ENCODE measurements at places on chromosomes 1 and 21. TPM values are rescaled to one million over a fixed set of nuclear protein-coding genes. Genes with fewer than 3 reads are reported as not detected.

DNA sequence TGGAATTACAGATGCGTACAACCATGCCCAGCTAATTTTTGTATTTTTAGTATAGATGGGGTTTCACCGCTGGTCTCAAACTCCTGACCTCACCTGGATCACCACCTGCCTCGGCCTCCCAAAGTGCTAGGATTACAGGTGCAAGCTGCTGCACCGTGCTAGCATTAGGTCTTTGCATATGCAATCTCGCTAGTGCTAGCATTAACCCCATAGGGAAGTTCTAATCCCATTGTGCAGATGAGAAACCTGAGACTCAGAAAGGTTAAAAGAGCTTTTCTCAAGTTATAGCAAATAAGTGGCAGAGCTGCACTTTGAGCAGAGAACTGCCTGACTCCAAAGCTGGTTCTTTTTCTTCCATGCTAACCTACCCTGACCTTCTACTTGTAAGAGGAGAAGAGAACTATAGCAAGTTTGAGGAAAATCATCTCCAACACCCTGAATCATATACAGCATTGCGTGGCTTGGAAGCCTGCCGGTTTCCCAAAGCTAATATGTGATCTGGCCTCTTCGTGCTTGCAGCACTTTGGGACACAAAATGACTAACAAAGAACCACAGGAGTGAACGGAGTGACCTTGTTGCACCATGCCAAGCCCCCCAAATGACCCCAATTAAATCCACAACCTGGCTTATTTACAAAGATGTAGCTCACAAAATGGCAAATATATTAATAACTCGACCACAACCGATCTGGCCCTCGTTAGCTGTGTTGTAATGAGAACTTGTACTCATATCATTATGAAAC, 185.1 kb downstream of the TM2D1 start:
- DNase-seq, result no peak

NBPF10 gene
- total RNA-seq, result 2.9 TPM

GRCh38 chr1:29555043-29555620, 318.8 kb downstream of the PTPRU start:
- no peak for DNase-seq

DNA sequence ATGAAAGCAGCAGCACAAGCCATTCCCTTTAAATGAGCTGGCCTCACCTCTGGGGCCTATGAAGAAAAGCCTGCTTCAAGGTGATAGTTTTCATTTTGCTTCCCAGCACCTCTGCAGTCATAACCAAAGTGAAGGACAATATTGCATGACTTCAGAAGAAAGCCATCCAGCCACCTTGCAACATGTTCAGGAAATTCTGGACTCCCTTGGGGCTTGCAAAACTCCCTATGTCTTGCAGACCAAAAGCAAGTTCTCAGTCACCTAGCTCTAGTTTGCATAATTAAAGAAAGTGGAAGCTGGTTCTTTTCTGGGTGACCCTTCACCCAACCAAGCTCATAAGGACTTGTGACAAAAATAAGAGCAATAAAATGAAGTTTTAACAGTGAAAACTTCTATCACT, 87.6 kb downstream of the GFI1 start:
- no peak for DNase-seq

Measured in tongue (tissue), 3 donors.